ENCODE measurements at places on chromosomes 3 and 15.

GRCh38 chr3:100089812-100090668 is 24.3 kb downstream of the FILIP1L start:
- peak; percentile 47 for DNase-seq

GRCh38 chr3:106343811-106344210 is 475.0 kb upstream of the CBLB start:
- no peak for DNase-seq

GRCh38 chr3:35426366-35426958 is 212.9 kb upstream of the ARPP21 start:
- DNase-seq, result no peak

GRCh38 chr3:89690646-89691045 is 583.2 kb downstream of the EPHA3 start:
- no peak for DNase-seq

DNA sequence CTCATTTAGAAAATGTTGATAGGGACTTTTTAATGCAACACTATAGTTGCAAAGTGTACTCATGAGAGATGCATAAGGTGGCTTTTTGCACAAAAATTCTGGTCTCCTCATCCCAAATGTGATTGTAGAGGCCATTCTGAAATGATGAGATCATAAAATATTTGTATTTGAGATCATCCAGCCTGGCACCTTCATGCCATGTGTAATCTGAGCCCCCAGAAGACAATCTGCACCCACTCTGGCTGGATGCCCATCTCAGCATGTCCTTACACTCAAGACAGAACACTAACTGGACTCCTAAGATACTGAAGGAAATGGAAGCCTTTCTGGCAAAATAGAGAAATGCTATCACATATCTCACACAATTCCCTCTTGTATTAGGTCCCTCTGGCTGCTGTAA is 49.2 kb downstream of the SLC7A14 start:
- DNase-seq, result no peak

- no peak for DNase-seq
Observed at GRCh38 chr15:40984964-40985363, 31.7 kb downstream of the CHAC1 start.

DNA sequence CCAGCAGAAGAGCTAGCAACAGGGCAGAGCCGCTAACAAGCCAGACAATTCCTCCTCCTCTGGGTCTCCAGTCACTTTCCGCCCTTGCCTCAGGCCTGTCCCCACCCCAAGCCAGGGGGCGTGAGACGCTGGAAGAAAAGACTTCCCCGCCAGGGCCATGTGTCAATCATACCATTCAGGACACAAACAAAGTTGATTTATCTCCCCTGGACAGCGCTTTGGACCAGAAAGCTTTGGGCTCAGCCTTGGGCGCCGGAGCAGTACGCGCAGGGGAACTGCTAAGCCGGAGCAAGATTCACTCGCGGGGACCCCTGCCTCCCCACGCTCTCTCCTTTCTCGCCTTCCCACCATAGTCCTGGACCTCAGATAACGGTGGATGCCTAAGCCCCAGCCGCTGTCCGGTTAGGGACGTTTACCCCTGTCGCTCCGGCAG is 479 bp downstream of the LRRC2 start:
- no peak for DNase-seq

DNA sequence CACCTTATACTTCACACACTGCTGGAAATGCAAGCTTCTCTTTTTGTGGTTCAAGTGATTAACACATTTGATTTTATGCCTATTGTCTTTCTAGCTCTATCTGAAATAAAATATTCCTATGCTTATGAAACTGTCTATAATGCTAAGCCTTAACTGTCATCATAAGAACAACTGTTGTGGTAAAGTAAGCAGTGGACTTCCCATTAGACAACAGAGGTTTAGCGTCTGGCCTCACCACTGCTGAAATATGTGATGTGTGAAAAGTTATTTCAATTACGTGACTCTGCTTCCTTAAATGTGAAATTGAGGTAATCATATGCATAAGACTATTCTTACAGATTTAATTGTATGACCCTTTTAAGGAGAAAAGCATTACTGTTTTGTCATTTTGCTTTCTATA is 140.2 kb upstream of the LYSMD4 start:
- no peak for DNase-seq

DNA sequence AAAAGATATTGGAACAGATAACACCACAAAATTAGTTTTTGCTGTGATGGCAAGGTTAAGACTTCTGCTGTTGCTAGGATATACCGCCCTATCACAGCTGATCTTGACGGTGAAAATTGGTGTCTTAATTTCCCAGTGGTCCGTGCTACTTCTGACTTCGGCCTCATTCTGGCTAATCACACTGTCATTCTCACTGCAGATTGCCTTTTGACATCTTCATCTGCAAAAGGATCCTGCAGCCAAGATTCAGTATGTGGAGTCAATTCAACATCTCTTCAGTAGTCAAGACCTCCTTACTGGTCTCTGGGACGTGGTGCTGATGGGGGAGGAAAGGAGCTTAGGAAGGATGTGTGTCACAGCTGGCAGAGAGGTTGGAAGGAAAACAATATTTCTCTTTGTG is 438.6 kb downstream of the WDR72 start:
- no peak for DNase-seq

- DNase-seq, result no peak
Observed at GRCh38 chr3:21290557-21290956, 460.5 kb downstream of the ZNF385D start.

GRCh38 chr15:42286445-42287029 is 13.3 kb upstream of the TMEM87A start:
- no peak for DNase-seq

GRCh38 chr15:98800437-98801233 is 152.3 kb downstream of the IGF1R start:
- DNase-seq, result peak; percentile 85

DNA sequence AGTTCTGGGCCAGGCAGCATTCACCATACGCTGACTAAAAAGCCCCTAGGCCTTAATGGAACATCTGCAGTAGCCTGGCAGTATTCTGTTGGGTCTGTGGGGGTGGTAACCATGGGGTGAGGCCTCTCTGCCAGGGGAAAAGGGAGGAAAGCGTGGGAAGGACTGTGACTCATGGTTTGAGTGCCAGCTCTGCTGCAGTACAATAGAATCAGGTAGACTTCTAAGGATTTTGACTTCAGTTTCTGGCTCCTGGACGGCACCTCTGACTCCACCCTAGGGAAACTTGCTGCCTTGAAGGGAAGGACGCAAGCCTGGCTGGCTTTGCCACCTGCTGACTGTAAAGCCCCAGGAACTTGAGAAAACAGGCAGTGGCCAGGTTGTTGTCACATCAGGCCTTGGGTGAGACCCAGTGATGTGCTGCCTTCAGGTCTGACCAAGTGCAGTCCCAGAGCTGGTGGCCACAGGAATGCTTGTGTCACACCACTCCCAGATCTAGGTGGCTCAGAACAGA is 148.6 kb downstream of the SUCNR1 start:
- peak; percentile 49 for DNase-seq

GRCh38 chr3:72154391-72155335 is 369.7 kb upstream of the PROK2 start:
- no peak for DNase-seq

- DNase-seq, result no peak
Observed at GRCh38 chr3:71307991-71308697, 275.4 kb downstream of the FOXP1 start.

DNA sequence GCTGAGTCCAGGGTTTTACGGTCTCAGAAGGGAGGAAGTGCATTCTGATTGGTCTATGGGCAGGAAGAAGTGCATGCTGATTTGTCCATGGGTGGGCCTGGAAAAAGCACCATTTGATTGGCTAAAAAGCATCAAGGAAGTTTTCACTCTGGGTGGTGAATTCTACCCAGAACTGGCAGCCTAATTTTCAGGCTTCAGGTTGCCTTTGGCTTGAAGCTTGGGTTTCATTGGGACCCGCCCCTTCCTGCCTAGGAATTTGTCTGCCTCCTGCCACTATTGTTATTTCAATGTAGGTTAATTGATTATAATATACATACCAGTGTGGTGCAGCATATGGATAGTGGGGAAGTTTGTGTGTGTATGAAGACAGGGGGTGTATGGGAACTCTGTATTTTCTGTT is 1355.9 kb downstream of the SI start:
- DNase-seq, result no peak

- no peak for DNase-seq
Observed at GRCh38 chr3:30639937-30640336, 33.5 kb downstream of the TGFBR2 start.

DNA sequence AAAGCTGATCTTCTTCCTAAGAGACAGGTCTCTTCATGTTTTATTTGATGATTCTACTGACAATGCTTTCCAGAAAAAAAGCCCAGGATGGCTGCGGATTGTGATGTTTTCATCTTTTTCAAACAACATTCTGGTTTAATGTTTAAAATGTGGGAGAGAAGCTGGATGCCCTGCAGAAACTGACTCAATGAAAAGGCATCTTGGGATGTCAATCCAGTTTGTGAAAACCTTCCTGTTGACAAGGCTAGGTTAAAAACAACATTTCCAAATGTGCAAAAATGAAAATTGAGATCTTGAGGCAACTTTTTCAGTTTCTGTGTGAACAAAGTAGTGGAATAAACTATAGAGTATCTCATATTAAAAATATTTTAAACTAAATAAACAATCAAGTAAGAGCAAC is 156.0 kb upstream of the MRPL3 start:
- DNase-seq, result no peak

DNA sequence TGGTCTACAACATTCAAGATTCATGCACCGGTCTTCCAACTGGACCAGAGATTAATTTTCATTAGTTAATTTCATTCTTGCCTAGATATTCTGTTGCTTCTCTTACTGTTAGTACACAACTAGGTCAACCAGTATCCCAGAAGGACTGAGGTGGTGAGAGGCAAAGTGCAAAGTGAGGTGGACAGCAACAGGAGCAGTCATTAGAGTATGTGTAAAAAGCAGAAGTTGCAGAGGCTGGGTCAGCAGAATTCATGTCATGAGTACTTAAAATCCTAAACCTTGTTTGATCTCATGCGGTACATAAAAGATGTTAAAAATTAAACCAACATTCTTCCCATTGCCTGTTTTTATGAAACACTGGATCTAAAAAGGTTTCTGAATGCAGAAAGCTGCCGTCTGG is 46.7 kb downstream of the PARP14 start:
- no peak for DNase-seq

GRCh38 chr15:68175526-68175925 is 29.6 kb downstream of the CALML4 start:
- no peak for DNase-seq

DNA sequence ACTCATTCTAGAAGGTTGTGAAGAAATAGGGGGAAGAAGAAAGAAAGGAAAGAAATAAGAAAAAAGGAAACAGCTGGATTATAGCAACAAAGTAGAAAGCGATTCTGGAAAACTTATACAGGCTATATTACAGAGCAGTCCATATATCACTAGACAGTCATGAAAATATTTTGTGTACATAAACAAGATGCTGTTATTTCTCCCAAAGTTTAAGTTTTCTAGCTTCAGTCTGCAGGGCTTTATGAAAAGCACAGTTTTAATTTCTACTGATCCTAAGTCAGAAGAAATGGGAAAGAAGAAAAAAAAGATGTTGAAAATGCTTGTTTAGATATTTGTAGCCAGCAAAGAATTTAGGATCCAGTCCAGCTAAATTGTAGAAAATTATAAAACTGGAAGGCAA is 321.4 kb upstream of the NDN start:
- no peak for DNase-seq

- no peak for DNase-seq
Observed at GRCh38 chr3:40120806-40121205, 188.7 kb upstream of the EIF1B start.

DNA sequence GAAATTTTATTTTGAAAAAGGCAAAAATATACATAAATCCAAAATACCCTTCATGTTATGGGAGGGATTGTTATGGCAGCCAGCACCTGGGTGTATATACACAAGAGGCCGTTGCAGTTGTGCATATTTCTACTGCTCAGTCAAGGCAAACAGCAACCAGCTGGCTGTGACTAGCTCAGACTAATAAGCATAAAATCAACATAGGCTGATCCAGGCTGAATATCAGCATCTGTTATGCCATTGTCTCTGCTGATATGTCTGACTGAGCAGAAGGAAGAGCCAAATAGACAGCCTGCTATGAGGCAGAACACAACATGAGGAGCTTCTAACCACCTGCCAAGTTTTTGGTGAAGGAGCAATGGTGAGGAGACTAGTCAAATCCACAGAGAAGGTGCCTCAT is 457.5 kb upstream of the ALCAM start:
- DNase-seq, result peak; percentile 36

- no peak for DNase-seq
Observed at GRCh38 chr3:57637391-57637790, 40.2 kb upstream of the ARF4 start.

- no peak for DNase-seq
Observed at GRCh38 chr3:62454916-62455315, 81.6 kb upstream of the FEZF2 start.

- DNase-seq, result peak; percentile 19
Observed at GRCh38 chr3:128787256-128788253, 61.6 kb downstream of the RAB7A start.

GRCh38 chr3:23444386-23444785 is 241.3 kb downstream of the UBE2E2 start:
- DNase-seq, result no peak

DNA sequence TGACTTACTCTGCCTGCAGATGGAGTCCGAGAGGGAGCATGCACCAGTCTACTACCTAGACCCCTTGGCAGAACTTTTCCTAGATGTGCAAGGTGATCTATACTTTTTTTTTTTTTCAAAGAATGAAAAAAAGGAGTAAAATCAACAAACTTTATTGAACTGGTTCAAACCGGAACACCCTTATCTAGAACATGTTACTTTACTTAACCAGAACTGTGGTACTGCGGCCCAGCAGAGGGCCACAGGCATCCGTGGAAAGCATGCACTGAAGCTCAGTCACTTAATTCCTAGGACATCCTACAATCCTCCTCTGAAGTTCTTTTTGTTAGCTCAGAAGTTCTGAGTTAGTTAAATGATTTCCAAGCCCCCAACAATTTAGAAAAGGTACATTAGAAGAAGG is 21.6 kb downstream of the CHAC1 start:
- DNase-seq, result no peak

Measured in SJSA1 (cell line).